ENCODE measurements at places on chromosomes 11 and 22.

DNA sequence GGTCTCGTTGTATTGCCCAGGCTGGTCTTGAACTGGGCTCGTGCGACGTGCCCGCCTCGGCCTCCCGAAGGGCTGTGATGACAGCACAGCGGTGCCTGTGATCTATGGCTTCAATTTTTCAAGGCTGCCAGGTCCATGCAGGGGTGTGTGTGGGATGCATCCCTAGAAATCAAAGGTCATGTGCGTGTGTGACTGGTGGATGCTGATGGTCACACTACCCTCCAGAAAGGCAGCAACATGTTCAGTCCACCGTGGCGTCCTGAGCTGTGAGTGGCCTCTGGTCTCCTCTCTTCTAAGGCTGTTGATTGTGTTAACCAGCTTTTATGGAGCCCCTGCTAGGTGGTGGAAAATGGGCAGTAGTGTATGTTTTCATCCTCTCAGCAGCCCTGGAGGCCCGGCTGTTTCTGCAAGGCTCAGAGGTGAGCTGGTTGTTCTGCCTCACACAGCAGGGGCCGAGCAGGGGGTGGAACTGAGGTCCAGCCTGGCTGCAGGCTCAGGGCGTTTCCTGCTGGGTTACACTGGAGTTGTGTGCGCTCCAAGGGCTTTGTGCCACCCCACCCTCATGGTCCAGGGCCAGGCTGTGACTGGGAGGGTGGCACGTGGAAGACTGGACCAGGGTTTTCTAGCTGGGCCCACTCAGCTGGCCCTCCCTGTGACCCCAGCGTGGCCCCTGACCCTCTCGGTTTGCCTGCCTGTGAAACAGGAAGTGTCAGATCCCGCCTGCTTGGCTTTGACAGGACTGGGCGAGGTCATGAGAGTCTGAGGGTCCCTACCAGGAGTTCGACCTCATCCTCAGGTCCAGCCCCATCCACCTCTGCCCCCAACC is 7.7 kb downstream of the BIK start:
- DNase-seq, result no peak

DNA sequence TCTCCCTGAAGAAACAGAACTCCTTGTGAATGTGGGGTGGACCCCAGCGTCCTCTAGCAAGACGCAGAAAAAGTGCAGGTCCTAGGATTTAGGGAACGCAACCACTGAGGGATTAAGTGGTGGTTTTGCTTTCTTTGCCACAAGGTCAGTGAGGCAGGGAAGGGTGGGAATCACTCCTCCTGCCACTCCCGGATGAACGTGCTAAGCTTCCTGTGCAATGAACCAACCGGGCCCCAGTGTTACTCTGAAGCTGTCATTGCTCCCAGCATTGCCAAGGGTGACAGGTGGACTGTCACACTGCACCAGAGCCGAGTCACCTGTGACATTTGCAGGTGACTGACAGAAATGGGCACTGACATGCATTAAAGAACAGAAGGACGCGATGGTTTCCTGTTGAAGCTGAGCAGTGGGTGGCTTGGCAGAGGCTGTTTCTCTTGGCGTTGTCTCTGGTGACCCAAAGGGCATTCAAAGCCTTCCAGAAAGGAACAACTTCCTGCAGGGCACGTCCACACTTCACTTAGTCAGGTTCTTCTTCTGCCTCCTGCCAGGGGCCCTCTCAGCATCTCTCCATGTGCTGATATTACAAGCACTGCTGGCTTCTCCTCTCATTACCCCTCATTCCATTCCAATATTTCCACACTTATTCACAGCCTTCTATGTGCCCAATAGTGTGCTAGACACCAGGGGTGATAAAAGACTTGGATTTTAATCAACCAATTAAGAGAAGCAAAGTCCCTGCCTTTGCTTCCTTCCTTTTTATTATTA is 9.7 kb downstream of the KIRREL3 start:
- DNase-seq, result no peak

DNA sequence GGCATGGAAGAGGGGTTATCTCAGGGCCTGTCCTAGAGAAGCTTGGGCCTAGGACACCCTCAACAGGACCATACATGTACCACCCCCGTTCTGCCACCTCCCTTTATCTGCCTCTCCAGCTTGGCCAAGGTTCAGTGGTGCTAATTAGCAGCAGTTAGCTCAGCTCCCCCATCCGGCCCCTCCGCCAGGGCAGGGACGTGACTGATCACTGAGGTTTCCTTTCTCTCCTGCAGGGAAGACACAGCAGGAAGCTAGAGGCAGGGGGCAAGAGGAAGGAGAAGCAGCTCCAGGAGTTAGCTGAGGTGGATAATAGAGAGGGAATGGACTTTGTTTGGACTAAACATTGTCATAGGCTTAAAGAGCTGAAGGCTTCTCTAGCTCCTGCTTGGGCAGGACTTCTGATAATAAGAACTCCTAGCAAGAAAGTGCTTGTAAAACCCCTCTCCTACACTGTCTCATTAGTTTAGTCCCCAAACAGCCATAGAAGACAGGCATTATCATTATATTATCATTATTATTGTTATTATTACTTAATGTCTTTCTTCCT is 53.8 kb downstream of the BUD13 start:
- no peak for DNase-seq

DNA sequence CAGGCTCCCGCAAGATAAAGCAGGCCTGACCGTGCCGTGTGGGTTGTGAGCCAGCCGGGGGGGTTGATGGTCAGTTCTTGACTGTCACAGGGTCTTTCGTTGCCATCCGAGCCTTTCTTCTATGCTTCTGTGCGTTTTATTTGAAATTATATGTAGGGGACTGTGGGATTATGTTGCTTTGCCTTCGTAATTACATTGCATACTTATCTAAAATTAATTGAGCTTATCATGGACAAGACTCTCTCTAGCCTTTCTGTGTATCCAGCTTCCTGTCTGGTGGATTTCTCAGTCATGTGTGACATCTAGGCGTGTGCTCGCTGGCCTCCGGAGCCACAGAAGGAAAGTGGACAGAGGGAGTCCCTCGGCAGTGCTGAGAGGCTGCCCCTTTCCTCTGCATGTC is 93.2 kb downstream of the TBC1D22A start:
- no peak for DNase-seq

GRCh38 chr11:35623621-35624168 is 5.4 kb downstream of the FJX1 start:
- no peak for DNase-seq

- DNase-seq, result no peak
These were observed 304.6 kb downstream of the CADM1 start for GRCh38 chr11:115199481-115200069.

- no peak for DNase-seq
These were observed 78.3 kb downstream of the ZBTB16 start for GRCh38 chr11:114137838-114138237.

DNA sequence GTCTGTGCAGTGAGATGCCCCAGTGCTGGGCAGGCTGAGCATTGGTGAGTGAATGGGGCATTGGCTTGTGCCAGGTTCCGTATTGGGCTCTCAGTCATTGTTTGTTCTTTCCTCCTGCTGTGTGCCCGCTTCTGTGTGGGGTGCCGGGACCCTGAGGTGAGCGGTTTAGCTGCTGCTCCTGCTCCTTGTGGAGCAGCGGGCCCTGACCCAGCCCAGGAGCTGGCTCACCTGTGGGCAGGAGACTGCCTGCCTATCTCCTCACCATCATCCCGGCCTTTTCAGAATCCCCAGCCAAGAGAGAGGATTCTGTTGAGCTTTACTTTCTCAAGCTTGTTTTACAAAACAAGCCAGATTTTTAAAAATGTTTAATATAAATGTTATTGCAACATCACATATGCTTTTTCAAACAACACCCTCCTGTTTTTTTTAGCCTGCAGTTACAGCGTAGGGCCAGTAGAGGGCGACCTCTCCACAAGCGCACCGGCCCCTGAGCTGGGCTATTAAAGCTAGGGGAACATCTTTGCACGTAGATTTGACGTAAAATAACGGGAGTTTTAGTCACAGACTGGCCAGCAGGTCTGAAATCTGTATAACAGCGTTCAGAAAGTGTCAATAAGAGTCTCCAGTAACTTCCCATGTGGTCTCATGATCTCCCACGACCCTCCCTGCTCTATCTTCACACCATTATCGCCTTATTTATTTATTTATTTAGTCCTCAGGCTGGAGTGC is 25.1 kb upstream of the RELT start:
- DNase-seq, result no peak

GRCh38 chr11:21472261-21472660 is 720.6 kb upstream of the ANO5 start:
- no peak for DNase-seq

GRCh38 chr22:21693999-21694341 is 28.2 kb downstream of the PPIL2 start:
- DNase-seq, result no peak

DNA sequence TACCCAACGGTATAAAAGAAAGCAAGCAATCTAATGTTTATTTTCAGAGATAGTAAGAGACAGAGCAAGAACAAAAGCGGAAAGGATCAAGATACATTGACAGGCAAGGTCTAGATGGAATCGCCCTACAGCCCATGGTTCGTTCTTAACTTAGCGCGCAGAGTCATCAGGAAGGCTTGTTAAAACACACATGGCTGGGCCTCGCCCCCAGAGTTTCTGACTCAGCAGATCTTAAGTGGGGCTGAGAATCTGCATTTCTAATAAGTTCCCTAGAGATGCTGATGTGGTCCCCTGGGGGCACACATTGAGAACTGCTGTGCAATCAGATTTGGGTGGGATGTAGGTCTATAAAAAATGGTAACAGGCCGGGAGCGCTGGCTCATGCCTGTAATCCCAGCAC is 35.8 kb upstream of the CHRM4 start:
- no peak for DNase-seq

DNA sequence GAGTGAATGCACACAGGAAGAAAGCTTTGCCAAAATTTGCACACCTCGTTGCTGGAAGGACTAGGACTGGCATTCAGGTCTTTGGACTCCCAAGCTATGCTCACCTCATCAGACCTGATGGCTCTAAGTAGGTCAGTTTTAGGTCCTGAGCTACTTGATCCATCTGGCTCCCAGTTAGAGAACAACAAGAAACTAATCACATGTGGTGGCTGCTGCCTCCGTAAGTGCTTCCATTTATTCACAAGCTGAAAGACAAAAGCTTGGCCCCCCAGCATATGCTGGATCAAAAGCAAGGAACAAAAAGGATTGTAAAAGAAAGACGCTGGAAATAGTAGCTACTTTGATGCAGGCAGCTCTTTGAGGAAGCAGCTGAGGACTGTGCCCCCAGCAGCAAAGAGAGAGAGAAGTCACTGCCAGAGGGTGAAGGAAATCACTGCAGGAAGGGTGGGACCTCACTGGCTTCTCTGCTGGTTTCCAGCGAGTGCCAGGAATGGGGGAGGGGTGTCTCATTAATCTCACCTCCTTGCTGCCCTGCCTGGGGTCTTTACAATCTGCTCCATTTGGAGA is 268.9 kb downstream of the KIRREL3 start:
- DNase-seq, result no peak

- no peak for DNase-seq
These were observed 28.5 kb downstream of the MAFF start for GRCh38 chr22:38230108-38230825.

DNA sequence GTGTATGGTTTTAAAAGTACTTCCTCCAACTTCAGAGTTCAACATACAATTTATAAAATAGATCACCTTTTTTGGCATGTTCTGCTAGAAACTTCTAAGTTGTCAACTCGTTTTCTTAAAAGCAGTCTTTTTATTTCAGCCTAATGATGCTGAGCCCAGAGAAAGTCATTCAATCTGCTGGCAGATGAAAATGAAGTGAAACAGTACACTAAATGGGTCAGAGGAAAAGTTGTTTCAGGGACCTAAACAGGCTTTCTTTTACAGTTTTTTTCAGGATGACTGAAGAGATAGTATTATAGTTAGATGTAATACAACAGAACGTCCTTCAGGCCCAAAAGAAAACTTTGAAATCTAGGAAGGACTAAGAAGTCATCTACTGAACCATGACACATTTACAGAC is 842.7 kb upstream of the CCDC90B start:
- no peak for DNase-seq

- DNase-seq, result no peak
These were observed 54.9 kb downstream of the LRP5 start for GRCh38 chr11:68367252-68367651.
